Activated T-cell treated with anti-CD3 and anti-CD28 coated beads for 1 hour (primary cell): ENCODE measurements at places on chromosomes 11 and 22.

- no peak for DNase-seq
Measured at GRCh38 chr22:18145676-18146388, 4.1 kb upstream of the USP18 start.

DNA sequence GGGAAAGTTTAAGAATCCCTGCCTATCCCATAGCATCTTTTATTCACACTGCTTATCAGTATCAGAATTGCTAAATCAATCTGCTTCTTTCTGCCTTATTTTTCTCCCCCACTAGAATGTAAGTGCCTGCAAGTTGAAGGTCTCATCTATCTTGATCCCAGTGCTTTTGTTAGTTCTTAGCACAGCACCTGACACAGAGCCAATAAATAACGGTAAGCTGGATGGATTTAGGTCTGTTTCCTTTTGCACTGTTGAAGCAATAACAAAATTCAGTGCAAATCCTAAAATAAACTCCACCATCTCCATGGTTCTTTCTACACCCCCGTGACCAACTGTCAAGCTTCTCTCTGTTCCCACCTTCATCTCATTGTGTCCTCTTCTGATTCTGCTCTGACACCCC, 36.7 kb upstream of the CD44 start:
- no peak for DNase-seq

DNA sequence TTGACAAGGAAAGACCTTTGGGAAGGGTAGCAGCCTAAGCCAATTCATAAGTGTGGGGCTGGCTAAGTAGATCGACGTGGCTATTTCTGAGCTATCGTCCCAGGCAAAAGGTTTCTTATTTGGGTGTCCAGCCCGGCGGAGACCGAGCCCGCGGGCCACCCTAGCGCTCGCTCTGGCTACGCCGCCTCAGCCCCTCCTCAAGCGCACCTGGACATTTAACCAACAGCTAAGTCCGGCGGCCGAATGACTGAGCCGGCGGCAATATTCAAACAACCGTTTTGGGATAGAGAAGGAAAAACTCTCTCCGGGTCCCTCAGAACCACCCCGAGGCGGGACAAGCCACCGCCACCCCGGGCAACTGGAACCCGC, 457 bp downstream of the RNF141 start:
- no peak for DNase-seq

- DNase-seq: no peak
Measured at GRCh38 chr11:116736763-116737162, 36.0 kb downstream of the BUD13 start.

- no peak for DNase-seq
Measured at GRCh38 chr11:12995188-12995587, 13.9 kb upstream of the RASSF10 start.

DNA sequence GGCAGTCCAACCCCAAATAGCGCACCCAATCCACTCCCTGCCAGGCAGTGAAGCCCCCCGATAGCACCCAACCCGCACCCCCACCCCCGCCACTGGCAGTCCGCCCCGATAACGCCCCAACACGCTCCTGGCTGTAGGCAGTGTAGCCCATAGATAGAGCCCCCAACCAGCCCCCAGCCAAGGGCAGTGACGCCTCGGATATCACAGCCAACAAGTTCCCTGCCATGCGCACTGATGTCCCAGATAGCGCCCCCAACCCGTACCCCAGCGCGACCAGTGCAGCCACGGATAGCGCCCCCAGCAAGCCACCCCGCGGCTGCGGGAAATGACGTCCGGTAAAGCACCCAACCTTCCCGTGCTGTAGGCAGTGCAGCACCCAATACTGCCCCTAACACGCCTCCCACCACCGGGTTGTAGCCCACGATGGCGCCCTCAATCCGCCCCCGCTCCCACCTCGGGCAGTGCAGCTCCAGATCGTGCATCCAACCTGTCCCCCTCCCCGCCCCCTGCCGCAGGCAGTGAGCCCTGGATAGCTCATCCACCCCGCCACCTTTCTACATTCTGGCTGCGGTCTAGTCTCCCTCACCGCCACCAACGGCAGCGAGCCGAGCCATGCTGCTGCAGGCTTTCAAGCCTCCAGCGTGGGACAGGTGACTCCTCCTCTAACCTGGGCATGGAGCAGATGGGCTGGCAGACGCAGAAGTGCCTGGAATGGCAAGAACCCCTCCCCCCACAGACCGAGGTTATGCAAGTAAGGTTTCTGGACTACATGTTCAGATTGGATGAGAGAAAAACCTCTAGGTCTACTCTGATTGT, 625 bp downstream of the RFPL2 start:
- no peak for DNase-seq

DNA sequence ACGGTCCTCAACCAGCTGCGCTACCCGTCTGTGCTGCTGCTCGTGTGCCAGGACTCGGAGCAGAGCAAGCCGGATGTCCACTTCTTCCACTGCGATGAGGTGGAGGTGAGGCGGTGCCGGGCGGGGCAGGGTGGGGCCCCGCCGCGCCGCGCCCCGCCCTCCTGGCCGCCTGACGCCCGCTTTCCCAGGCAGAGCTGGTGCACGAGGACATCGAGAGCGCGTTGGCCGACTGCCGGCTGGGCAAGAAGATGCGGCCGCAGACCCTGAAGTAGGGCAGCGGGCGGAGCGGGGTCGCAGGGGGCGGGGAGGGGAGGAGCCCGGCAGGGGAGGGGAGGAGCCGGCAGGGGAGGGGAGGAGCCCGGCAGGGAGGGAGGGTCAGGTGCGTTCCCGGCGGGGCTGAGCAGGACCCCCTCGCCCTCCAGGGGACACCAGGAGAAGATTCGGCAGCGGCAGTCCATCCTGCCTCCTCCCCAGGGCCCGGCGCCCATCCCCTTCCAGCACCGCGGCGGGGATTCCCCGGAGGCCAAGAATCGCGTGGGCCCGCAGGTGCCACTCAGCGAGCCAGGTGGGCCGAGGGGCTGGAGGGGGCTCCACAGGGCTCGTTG, 14.7 kb downstream of the EPS8L2 start:
- no peak for DNase-seq

DNA sequence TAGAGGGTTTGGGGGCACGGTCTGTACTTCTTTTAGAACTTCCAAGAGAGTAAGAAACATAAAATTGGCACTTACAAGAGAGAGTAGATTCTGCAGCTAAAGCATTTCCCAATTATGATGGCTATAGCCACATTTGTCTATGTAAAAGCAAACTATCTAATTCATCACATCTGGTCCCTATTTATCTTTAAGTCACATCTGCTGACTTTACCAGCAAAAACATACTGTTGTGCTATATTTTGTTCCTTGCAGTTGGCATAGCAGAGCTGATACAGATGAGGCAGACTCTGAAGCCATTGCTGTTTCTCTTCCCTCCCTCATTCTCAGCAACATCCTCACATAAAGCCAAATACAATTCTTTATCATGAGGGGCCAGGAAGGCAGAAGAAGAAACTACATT, 1533.5 kb upstream of the RAG2 start:
- no peak for DNase-seq

GRCh38 chr11:102864724-102865123, 10.1 kb downstream of the MMP12 start:
- DNase-seq: no peak

- DNase-seq: no peak
Measured at GRCh38 chr22:39205344-39206021, 39.3 kb downstream of the PDGFB start.
